ENCODE measurements at places on chromosomes 7 and 10.

DNA sequence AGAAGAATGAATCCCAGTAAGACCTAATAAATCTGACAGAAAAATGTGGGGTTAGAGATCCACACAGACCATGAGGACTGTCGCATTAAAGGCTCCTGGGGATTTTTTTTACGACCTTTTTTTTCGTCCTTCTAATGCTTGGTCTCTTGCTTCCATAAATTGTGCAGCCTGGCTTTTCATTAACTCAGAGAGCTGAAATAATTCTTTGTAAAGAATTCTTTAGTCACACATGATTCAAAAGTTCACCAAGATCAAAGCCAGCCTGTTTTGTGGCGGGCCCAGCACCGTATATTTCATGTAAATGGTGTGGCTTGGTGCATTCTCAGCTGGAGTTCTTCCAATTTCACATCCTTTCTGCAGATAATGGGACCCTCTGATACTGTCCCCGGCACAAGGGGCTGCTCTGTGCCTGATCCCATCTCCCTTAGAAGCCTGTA is 206.6 kb upstream of the BMPER start:
- DNase-seq = no peak

DNA sequence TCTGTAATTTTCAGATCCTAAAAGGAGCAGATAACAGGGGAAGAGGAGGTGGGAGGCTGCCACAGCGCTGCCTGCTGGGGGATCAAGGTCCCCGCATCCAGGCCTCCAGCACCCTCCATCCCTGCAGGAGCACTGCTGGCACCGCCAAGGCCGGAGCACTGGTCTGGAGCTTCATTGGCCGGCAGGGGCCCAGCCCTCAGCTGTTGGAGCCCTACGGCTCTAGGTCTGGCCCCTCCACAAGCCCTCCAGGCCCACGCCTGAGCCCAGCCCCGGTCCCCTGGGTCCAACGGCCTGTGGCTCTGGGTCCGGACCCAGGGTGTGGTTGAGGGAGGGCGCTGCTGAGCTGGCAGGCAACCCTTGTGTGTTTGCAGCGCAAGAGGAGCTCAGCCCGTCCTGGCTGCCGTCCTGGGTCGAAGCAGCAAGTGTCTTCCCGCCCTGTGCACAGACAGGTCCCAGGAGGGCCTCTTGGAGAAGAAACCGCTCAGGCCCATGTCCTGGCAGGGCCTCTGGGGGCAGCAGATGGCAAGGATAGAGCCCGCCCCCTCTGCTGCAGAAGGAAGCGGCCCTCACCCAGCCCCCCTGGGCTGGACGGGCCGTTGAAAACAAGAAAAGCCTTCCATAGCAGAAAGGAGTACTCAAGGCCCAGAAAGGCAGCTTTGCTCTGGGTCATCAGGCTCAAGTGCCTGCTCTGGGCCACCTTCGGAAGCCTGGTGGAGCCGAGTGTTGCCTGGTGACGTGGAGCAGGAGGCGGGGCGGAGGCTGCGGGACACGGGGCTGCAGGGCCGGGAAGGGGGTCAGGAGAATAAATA is 54.3 kb upstream of the TNRC18 start:
- DNase-seq = peak; percentile 71

GRCh38 chr10:71694567-71694968 is 25.0 kb downstream of the C10orf105 start:
- no peak for DNase-seq

GRCh38 chr7:123796568-123796967 is 47.8 kb upstream of the WASL start:
- DNase-seq = no peak

DNA sequence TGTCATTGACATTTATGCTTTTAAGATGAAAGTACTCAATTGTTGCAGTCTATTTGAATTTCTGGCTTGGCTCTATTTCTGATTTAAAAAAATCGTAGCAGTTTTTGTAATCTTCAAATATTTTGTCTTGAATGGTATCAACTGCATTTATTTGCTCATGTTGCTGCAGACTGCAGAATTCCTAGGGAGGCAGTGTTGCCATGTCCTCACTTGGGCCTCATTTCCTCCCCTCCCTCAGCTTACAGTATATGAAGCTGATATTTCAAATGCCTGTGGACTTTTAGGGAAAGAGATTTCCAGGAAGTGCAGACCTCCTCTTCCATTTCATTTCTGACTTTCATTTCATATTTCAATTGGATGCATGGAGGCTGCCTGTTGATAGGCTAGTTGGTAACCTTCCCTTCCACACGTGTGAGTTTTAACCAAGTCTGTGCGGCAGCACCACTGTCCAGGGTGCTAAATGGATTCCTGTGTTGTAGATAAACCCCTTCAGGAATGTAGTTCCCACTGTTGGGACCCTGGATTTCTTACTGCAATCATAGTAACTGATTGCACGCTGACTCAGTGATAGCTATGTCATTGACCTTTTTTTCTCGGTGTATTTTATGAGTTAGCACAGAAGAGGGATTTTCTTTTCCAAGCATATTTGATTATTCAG is 17.5 kb downstream of the VPS50 start:
- peak; percentile 13 for DNase-seq

- no peak for DNase-seq
Measured at GRCh38 chr7:151035026-151035717, 6.9 kb downstream of the ABCB8 start.

GRCh38 chr10:75331081-75331480 is 70.5 kb downstream of the ZNF503 start:
- DNase-seq = no peak

- DNase-seq = no peak
Measured at GRCh38 chr10:46317889-46318288, 31.1 kb downstream of the ANTXRL start.
